Thoracic aorta (tissue), 2 donors: ENCODE measurements at places on chromosomes 12 and 14.

DNA sequence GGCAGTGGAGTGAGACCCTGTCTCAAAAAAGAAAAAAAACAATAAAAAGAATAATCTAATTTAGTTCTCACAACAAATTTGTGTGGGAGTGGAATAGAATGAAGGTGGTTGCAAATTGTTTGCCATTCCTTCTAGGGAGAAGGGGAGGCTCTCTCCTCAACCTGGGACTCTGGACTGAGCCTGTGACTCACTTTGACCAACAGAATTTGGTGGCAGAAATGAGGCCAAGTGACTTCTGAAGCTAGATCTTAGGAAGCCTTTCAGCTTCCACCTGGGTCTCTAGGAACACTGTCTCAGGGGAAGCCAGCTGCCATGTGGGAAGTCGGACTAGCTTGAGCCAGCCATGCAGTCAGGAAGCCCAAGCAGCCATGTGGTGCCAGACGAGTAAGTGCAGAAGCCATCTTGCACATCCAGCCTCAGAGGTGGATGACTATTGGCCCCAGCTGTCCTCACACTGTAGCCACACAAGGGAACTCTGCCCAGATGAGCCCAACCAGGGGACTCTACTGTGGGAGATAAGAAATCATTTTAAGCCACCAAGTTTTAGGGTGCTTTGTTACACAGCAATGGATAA, 14.4 kb downstream of the ALDH2 start:
- DNase-seq: no peak

- no peak for DNase-seq
Measured at GRCh38 chr12:24227551-24227950, 278.1 kb upstream of the SOX5 start.

GRCh38 chr12:77888611-77889010, 57.9 kb downstream of the NAV3 start:
- no peak for DNase-seq

DNA sequence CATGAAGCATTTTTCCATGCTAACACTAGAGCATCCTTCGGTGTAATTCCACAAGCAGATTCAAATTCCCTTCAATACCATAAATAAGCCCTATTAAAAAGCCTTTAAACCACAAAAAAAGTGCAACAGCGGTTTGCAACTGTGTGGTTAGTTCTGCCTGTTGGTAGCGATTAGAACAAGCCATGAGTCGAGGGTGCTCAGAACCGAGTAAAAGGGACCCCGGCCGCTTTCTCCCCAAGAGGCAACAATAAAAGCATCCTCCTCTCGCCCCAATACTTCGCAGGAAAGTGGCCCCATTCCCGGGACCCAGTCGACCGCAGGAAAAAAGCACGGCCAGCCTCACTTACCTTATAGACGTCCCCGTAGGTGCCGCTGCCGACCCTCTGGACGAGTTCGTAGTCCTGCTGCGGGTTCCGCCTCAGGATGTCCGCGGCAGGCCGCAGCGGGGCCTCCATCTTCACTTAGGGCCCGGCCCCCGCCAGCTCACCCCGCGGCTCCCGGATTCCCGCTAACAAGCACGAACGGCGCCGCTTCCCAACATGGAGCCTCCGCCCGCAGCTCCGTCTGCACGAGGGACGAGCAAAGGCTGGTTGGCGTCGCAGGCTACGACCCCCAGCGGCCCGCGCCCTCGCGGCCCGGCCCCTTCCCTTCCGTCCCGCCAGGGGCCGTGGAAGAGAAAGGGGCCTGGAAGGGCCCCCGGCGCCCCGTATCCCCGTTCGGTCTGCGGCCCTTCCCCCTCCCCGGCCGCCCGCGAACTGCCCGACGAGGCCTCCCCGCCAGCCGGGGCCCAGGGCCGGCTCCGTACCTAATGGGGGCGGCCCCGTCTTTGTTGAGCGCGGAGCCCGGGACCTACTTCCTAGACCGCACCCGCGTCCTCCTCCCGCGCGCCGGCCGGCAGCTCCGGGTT, 521 bp downstream of the MAP4K5 start:
- DNase-seq: peak; percentile 9

GRCh38 chr12:13036881-13037280, 7.3 kb upstream of the FAM234B start:
- DNase-seq: no peak

- no peak for DNase-seq
Measured at GRCh38 chr14:61662437-61663311, 32.6 kb upstream of the HIF1A start.

DNA sequence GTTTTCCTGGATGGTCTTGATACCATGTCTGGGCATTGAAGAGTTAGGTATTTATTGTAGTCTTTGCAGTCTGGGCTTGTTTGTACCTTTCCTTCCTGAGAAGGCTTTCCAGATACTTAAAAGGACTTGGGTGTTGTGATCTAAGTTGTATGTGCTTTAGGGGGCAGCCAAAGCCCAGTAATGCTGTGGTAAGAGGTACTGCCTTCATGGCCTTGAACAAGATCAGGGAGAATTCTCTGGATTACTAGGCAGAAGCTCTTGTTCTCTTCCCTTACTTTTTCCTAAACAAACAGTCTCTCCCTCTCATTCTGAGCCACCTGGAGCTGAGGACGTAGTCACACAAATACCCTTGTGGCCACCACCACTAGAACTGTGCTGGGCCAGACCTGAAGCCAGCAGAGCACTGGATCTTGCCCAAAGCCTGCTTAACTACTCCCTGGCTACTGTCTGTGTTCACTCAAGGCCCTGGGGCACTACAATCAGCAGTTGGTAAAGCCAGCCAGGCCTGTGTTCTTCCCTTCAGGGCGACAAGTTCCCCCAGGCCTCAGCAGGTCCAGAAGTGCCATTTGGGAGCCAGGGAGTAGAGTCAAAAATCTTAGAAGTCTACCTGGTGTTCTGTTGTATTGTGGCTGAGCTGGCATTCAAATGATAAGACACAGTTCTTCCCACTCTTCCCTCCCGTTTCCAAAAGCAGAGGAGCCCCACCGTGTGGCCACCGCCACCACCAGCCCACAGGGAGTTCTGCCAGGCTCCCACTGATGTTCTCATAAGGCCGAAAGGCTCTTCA, 11.4 kb downstream of the PRORP start:
- DNase-seq: no peak

GRCh38 chr14:104238424-104239184, 100.2 kb downstream of the KIF26A start:
- no peak for DNase-seq

DNA sequence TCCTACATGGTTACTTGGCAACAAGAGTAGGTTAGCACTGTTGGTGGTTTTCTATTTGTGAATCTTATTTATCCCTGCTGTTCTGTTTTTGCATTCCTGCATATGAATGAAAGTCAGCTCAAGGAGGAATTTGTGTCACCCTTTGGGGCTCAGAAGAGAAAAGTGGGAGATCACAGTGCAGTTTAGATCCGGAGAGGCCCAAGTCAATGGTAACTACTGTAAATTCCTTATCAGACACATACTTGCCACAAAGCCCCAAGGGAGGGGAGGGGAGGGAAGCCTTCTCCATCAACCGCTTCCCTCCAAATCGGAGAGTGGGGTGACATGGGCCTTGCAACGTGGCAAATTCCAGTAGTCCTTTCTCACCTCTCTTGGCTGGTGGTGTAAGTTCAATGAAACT, 15.0 kb downstream of the GSG1 start:
- DNase-seq: no peak

- no peak for DNase-seq
Measured at GRCh38 chr14:68039593-68039992, 220.0 kb downstream of the RAD51B start.

DNA sequence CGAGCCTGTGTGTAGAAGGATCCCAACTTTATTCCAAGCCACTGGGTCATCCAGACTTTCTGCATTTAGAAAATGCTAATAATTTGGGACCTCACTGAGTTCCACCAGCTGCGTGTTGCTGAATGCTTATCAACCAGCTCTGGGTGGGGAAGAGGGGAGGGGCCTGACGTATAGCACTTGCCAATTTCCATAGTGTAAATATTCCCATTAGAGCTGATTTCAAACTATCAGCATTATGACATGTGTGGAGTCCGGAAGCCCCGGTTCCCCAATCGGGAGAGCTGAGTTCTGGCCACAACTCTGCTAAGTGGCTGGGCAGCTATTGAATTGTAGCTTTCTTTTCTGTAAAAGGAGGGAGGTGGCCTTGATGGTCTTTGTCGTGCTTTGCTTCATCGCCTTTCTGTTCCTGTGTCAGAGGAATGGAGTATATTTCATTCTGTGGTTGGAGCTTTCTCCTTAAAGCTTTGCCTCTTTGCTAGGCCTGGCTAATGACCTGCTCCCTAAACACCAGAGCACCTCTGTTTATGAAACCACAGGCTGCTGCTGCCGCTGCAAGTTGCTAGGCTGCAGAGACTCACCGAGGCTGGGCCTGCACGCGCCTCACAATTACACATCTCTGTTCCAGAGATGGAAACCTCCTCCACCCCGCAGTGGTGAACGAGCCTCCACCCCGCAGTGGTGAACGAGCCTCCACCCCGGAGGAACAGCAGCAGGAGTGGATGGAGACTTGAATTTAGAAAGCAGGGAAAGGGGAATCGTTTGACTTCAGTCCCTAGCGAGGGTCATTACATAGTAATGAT, 7.7 kb upstream of the BCL7A start:
- no peak for DNase-seq

GRCh38 chr12:92403210-92404175, 257.8 kb upstream of the BTG1 start:
- DNase-seq: no peak
